ENCODE measurements at places on chromosomes 5 and 9. TPM values are rescaled to one million over a fixed set of nuclear protein-coding genes. Genes with fewer than 3 reads are reported as not detected.

DNA sequence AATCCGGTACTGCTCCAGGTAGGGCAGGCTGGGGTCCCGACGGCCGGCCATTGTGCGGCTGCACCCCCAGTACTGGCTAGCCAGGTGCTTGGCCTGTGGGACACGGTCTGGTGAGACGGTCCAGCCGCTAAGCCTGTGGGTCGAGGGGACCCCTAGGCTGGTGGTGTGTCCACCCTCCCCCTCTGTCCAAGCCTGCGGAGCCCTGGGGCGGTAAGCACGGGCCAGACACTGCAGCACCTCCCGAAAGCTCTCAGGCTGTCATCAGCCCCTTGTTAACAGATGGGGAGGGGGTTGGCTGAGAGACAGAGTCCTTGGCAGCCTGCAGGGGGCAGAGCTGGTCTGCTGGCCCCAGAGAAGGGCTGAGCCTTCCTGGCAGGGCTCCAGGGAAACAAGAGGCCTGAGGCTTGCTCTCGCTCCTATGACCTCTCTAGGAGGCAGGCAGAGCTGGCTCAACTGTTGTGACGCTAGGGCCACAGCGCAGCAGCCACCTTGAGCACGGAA, 11.8 kb upstream of the MRNIP start:
- DNase-seq: peak; percentile 54

GRCh38 chr5:155098433-155098832, 84.9 kb downstream of the KIF4B start:
- DNase-seq: no peak

SLC34A1 gene
- not detected for polyA plus RNA-seq

- peak; percentile 45 for DNase-seq
These were observed 18.9 kb downstream of the RPS23 start for GRCh38 chr5:82259172-82259800.

- no peak for DNase-seq
These were observed 842 bp upstream of the ANGPTL2 start for GRCh38 chr9:127123064-127123890.

DNA sequence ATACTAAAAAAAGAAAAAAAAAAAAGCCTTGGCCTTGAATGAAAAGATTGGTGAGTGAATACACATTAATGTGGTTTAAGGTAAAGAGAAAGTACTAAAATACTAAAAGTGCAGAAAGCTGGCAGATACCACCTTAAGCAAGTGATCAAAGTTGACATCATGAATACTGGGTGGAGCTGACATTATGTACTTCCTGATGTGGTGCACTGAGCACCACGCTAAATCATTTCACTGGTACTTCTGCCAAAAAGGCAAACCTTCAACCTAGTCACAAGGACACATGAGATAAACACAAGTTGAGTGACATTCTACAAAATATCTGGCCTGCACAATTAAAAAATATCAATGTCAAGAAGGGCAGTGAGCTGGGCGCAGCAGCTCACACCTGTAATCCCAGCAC, 33.8 kb upstream of the PANK3 start:
- DNase-seq: no peak
